GM23338 (cell line): ENCODE measurements at places on chromosomes 6 and 20. TPM values are rescaled to one million over a fixed set of nuclear protein-coding genes. Genes with fewer than 3 reads are reported as not detected.

GRCh38 chr20:37316116-37316774, 26.8 kb downstream of the MANBAL start:
- no peak for DNase-seq

DNA sequence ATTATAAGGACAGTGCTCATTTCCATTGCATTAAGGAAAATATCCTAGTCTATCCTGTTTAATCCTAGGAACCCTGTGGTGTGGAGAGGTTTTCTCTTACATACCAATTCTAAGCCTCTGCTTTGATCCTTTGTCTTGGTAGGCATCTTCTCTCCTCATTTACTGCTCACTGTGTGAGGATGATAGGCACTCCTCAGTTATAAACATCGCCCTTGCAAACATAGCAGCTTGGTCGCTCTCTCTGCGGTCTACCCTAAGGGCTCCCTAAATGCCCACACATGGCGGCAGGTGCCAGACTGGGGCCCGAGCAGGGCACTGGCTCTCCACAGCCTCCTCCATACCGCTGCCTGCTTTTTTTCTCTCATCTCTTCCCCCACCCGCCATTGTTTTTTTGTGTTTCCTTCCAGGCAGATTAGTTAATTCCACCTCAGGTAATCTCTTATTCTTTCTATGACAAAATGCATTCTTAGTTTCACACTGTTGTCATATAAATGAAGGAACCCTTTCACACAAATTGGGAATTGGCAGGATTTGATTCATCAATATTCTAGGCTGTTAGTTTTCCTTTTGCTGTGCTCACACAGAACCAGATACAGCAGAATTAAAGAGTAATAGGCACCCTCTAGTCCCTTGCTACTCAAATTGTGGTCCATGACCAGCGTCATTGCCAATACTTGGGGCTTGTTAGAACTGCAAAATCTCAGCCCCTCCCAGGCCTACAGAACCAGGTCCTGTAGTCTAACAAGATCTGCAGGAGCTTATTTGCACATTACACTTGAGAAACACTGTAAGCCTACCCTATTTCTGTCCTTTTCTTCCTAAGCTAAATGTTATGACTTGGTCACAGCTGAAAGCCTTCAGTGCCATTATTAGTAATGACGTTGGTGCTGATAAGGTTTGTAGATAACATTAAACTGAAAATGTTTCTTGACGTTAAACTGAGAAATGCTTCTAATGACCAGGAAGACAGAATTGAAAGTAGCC, 36.3 kb downstream of the CARMIL1 start:
- DNase-seq = peak; percentile 70

DNA sequence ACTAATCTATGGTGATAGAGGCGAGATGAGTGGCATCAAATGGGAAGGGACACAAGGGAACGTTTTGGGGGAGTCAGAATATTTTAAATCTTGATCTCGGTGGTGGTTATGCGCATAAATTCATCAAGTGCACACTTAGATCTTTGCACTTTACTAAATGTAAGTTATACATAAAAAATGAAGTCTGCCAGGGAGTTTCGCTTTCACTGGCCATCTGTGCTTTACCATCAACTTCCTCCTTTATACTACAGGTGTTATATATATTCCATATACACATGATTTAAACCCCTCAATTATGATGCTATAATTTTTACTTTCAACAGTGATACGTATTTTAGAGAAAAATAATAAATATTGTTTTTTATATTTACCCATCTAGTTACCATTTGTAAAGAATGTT, 97.6 kb upstream of the AKIRIN2 start:
- DNase-seq = no peak

DNA sequence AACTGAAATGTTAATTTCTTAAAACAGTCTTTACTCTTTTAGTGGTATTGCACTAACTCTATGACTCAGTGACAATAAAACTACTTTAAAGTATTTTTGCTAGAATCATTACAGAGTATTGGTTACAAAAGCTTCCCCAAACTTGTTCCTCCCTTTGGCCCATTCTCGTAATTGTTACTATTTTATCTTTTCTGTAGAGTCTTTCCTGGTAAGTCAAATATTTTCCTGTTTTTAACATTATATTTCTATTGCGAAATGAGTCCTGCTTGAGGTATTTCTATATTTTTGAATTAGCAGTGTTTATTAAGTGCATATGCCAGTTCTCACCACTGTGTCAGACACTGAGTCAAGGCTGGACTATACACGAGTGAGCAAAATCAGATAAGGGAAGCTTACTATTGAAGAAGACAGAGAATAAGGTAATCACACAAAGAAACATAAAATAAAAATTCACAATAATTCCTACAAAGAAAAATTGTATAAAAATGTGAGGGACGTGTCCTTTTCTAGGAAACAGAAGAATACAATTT, 970.5 kb downstream of the EYS start:
- no peak for DNase-seq

Gene ZC3H12D
- 0.04 and 0.07 TPM in 2 replicates for total RNA-seq

GRCh38 chr20:47817573-47817972, 32.3 kb upstream of the SULF2 start:
- DNase-seq = no peak

DNA sequence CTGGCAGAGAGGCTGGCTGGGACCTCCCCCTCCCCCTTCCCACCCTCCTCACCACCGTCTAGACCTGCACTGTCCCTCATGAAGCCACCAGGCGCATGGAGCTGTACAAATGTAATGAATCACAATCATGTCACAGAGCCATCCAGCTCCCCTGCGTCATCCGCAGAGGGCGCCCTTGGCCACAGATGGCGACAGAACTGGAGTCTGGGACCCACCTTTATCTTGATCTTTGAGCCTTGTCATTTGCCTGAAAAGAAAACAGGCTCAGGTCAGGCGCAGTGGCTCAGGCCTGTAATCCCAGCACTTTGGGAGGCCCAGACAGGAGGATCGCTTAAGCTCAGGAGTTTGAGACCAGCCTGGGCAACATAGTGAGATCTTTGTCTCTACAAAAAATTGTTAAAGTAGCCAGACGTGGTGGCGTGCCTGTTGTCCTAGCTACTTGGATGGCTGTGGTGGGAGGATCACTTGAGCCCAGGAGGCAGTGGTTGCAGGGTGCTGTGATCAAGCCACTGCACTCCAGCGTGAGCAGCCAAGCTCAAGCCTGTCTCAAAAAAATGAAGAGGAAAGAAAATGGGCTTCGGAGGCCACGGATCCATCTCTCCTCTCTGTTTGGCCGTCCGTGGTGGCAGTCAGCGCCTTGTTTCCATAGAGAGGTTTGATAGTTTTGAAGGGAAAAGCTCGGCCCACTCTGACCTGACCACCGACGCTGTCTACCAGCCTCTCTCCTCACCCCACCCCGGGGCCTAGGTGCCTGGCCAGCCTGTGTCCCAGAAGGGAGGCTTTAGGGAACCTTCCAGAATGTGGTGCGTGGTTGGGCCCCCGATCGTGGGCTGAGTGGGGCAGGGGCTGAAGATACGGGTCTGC, 6.2 kb downstream of the COL9A3 start:
- DNase-seq = peak; percentile 74
